ENCODE measurements at places on chromosomes 7 and 10. TPM values are rescaled to one million over a fixed set of nuclear protein-coding genes. Genes with fewer than 3 reads are reported as not detected.
A peak's percentile ranks its signal among the peaks of the same experiment; 100 is the strongest.

SLC16A9 gene
- total RNA-seq, result 1.8 TPM

RBP3 gene
- not detected for total RNA-seq

STMP1 gene
- total RNA-seq, result 15.7 TPM

PPP1R17 gene
- total RNA-seq, result not detected

GIMAP5 gene
- 35.9 TPM for total RNA-seq

FFAR4 gene
- 1.3 TPM for total RNA-seq

KIN gene
- total RNA-seq, result 2.8 TPM

SEMA3E gene
- total RNA-seq, result 15.2 TPM

GRCh38 chr7:29130096-29130495 is 16.2 kb downstream of the CPVL start:
- H3K27me3 ChIP-seq, result no peaks in the 10 kb centered on the region
- no peak overlapping the region for H3K4me3 ChIP-seq
- H3K36me3 ChIP-seq, result no peaks in the 10 kb centered on the region
- H3K27ac ChIP-seq, result no peak overlapping the region

GRCh38 chr10:124611738-124612137 is 132.4 kb downstream of the FAM53B start:
- no peaks in the 10 kb centered on the region for H3K27me3 ChIP-seq
- no peak overlapping the region for H3K4me3 ChIP-seq
- H3K36me3 ChIP-seq, result no peaks in the 10 kb centered on the region
- no peaks in the 10 kb centered on the region for H3K4me1 ChIP-seq

DNA sequence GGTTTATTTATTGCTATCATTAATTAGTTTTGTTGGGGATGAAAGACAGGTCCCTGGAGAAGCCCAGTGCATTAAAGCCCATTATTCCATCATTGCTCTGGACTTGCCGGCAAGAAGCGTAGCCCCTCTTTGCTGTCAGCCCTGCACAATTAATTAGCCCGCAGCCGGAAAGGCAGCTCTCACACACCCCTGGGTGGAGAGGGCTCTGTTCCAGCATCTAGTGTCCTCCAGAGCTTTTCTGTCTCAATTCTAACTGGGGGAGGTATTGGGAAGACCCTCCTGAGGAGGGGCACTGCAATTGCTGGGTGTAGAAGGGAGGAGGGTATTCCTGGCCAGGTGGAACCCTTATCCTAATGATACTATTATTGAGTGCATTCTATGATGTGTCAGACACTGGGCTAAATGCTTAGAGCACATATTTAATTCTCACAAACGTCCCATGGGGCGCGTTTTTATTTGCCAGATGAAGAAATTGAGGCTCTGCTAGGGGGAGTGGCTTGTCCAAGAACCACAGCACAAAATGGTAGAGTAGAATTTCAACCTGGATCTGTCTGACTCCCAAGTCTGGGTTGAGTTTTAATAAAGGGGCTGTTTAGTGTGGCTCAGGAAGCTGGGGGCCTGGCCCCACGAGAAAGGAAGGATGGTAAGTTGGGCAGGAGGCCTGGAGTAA is 148.1 kb upstream of the PCBD1 start:
- no peak for DNase-seq
- H3K36me3 ChIP-seq, result no peaks in the 10 kb centered on the region
- H3K27me3 ChIP-seq, result no peaks in the 10 kb centered on the region
- no peak overlapping the region for H3K27ac ChIP-seq
- no peaks in the 10 kb centered on the region for H3K4me1 ChIP-seq

DNA sequence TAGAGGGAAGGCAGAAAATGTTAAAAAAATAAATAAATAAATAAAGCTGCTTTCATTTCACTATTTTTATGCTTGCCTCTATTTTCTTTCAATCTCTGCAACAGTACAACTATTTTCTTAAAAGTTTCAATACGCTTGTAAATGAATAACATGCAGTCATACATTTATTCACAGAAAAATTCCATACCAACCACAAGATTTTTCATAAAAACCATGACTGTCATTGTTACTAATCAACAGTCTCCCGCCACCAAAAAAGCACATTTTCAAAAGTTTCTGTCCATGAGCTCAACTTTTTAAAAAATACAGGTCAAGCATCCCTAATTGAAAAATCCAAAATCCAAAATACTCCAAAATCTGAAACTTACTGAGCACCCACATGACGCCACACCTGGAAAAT is 5.3 kb downstream of the PARD3 start:
- H3K27ac ChIP-seq, result no peak overlapping the region
- H3K27me3 ChIP-seq, result no peaks in the 10 kb centered on the region
- H3K36me3 ChIP-seq, result no peaks in the 10 kb centered on the region
- H3K4me1 ChIP-seq, result peaks cover 23% of the 10 kb centered on the region
- H3K4me3 ChIP-seq, result peak overlapping the region; percentile 70
- DNase-seq, result no peak

GRCh38 chr7:157073949-157074624 is 63.6 kb upstream of the MNX1 start:
- H3K36me3 ChIP-seq, result no peaks in the 10 kb centered on the region
- H3K4me1 ChIP-seq, result no peaks in the 10 kb centered on the region
- H3K27ac ChIP-seq, result no peak overlapping the region
- no peak for DNase-seq
- H3K27me3 ChIP-seq, result no peaks in the 10 kb centered on the region
- H3K4me3 ChIP-seq, result no peak overlapping the region

DNA sequence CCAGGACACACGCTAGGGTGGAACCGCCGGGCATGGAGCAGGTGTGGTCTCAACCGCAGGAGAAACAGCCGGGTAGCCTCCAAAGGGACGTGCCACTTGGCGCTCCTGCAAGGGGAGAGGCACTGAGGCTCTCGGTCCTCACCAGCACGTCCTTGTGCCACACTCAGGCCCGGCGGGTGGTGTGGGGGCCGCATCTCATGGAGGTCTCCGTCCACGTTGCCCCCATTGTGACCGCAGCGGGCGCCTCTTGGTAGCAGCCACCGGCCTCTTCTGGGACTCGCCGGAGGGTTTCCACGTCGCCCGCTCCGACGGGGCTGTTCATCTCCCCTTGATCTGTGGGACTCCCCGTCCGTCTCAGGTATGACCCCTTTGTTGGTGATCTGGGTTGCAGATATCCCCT is 49.2 kb upstream of the ELFN1 start:
- H3K4me3 ChIP-seq, result no peak overlapping the region
- no peaks in the 10 kb centered on the region for H3K4me1 ChIP-seq
- no peak overlapping the region for H3K27ac ChIP-seq
- no peaks in the 10 kb centered on the region for H3K36me3 ChIP-seq
- DNase-seq, result no peak

DNA sequence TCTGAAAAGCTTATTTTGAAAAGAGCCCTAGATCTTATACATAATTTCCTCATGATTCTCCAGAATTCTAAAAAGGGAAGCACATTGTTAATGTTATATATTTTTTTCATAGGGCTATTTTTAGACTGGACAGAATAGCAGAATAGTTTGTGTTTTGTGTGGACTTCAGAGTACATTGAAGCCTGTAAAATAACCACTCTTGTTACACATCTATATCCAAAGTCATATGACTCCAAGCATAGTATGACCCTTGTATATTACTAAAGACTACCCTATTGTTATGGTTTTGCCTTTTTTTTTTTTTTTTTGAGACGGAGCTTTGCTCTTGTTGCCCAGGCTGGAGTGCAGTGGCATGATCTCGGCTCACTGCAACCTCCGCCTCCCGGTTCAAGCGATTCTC is 26.1 kb upstream of the FIS1 start:
- DNase-seq, result no peak
- H3K36me3 ChIP-seq, result no peaks in the 10 kb centered on the region
- H3K27me3 ChIP-seq, result no peaks in the 10 kb centered on the region
- no peak overlapping the region for H3K4me3 ChIP-seq
- H3K4me1 ChIP-seq, result no peaks in the 10 kb centered on the region
- no peak overlapping the region for H3K27ac ChIP-seq

- H3K27me3 ChIP-seq, result no peaks in the 10 kb centered on the region
- H3K27ac ChIP-seq, result no peak overlapping the region
- DNase-seq, result no peak
- H3K36me3 ChIP-seq, result no peaks in the 10 kb centered on the region
- H3K4me1 ChIP-seq, result no peaks in the 10 kb centered on the region
Measured at GRCh38 chr10:130333185-130333584, 197.0 kb downstream of the GLRX3 start.

DNA sequence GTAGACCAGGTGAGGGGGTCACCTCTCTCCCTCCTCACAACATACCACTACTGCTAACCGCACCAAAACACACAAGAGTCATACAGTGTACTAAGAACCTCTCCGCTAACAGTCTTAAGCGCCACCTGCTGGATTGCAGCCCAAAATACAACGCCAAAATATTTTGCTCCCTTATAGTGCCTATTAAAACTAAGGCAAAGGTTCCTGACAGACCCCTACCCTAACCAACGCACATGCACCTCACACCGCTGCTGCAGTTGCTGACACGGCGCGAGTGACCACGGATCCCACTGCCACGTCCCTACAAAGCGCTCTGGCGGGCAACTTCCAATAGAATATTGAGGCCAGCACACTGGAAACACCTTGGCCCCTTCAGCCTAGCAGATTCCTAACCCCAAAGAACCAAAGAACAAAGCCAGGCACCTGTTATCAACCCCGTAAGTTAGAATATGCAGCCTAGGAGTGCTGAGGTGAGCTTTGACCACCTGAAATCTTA is 563.6 kb upstream of the SEMA3D start:
- H3K27ac ChIP-seq, result no peak overlapping the region
- no peak for DNase-seq
- no peak overlapping the region for H3K4me3 ChIP-seq
- H3K27me3 ChIP-seq, result no peaks in the 10 kb centered on the region
- H3K36me3 ChIP-seq, result no peaks in the 10 kb centered on the region
- no peaks in the 10 kb centered on the region for H3K4me1 ChIP-seq
